ENCODE measurements at places on chromosomes 5 and 9. TPM values are rescaled to one million over a fixed set of nuclear protein-coding genes. Genes with fewer than 3 reads are reported as not detected.

The FBN2 gene
- total RNA-seq = 131 TPM

The NTRK2 gene
- 0.38 TPM for total RNA-seq

The FAM221B gene
- not detected for total RNA-seq

The NACC2 gene
- 16.7 TPM for total RNA-seq

The SCGB3A2 gene
- total RNA-seq = 1.8 TPM

The IRGM gene
- not detected for total RNA-seq

The DRD1 gene
- 0.59 TPM for total RNA-seq

The SMIM32 gene
- total RNA-seq = 0.15 TPM

The GLDC gene
- 8.9 TPM for total RNA-seq

The SH3TC2 gene
- 0.66 TPM for total RNA-seq

DNA sequence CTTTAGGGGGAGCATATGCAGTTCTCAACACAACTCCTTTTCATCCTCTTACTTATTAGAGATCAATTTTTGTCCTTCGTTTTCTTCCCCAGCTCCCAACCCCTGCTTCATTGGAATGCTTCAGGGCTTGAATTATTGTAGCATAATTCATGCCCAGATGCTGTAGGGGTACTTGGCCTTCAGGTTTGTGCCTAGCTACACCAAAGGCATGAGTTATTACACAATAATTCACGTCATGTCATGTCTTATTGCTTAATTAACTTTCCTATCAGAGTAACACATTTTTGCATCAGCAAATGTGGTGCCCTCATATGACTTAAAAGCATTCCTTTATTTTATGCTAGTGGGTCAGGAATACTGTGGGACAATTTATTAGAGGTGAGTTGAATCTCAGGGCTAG lies 507.2 kb downstream of the NFIB start:
- H3K27ac ChIP-seq = no peak overlapping the region
- H3K27me3 ChIP-seq = no peaks in the 10 kb centered on the region
- H3K36me3 ChIP-seq = no peaks in the 10 kb centered on the region
- DNase-seq = no peak
- no peak overlapping the region for H3K4me3 ChIP-seq

DNA sequence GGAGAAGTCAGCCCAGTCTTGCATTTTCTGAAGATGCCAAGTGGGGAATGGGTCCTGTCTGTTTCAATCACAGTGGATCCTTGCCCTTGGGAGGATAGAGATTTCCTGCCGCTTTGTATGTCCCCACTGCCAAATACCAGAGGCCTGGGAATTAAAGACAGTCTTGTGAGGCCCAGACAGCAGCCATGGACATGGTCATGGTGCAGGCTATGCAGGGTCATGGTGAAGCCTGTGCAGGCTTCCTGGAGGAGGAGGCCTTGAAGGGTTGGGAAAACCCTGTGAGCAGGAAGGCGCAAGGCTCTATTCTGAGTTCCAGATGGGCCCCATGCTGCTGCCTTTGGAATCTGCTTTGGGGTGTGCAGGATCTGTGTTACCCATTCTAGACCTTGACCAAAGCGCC lies 57.3 kb upstream of the PITX1 start:
- peaks cover 4% of the 10 kb centered on the region for H3K27me3 ChIP-seq
- no peak overlapping the region for H3K27ac ChIP-seq
- peaks cover 10% of the 10 kb centered on the region for H3K4me1 ChIP-seq

DNA sequence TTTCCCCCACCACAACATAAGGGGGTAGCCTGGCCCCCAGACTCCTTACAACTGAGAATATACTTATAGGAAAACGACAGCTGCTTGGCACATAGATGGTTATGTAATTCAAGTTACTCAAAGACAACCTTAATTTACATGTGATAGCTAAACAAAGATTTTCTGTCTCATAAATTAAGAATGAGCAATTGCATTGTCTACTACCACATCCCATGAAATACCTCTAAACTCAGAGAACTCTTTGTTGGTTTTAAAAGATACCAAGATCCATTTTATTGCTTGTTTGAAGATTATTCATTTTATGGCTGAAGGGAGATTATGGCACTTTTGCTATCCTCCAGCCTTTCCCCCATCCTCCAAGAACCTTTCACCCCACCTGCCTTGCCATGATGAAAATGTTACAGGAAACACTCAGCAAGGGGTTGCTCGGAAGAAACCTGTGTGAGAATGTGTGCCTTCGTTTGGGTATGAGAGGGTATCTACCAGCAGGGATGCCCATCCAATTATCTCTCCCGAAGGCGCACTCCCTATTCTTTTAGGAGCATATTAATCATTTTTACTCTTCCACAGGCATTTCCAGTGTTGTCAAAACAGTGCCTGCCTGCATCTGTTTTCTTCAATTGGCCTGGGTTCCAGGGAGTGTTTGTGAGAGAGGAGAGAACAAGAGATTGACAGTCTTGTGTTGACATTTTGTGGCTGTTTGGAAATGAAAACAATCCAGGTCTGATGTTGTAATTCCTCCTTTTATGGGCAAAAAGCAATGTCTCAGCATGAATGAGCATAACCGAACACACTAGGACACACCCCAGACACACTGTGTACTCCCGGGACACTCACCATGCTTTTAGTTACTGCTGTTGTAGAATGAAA lies 208.0 kb upstream of the ANKRD55 start:
- no peak for DNase-seq
- H3K27me3 ChIP-seq = no peaks in the 10 kb centered on the region
- no peak overlapping the region for H3K4me3 ChIP-seq
- H3K36me3 ChIP-seq = no peaks in the 10 kb centered on the region
- no peaks in the 10 kb centered on the region for H3K4me1 ChIP-seq
- H3K27ac ChIP-seq = no peak overlapping the region

GRCh38 chr9:89185980-89186379 lies 7.4 kb upstream of the SHC3 start:
- no peaks in the 10 kb centered on the region for H3K4me1 ChIP-seq
- H3K27me3 ChIP-seq = no peaks in the 10 kb centered on the region
- H3K27ac ChIP-seq = no peak overlapping the region

- DNase-seq = no peak
- H3K36me3 ChIP-seq = no peaks in the 10 kb centered on the region
- H3K4me1 ChIP-seq = no peaks in the 10 kb centered on the region
Measured at GRCh38 chr9:8904771-8905515, 1105.4 kb upstream of the DMAC1 start.

DNA sequence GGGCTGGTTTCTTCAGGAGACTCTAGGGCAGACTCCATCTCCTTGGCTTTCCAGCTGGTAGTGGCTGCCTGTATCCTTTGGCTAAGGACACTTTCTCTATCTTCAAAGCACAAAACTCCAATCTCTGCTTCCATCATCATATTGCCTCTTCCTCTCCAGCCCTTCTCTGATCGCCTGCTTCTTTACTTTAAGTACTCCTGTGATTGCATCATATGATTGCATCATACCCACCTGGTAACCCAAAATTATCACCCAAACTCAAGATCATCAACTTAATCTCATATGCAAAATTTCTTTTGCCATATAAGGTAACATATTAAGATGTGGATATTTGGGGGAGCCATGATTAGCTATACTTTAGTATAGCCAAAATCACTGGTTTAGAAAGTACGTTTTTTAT lies 1092.6 kb upstream of the CDH6 start:
- no peaks in the 10 kb centered on the region for H3K27me3 ChIP-seq
- no peak overlapping the region for H3K4me3 ChIP-seq
- no peak overlapping the region for H3K27ac ChIP-seq
- peaks cover 5% of the 10 kb centered on the region for H3K4me1 ChIP-seq

DNA sequence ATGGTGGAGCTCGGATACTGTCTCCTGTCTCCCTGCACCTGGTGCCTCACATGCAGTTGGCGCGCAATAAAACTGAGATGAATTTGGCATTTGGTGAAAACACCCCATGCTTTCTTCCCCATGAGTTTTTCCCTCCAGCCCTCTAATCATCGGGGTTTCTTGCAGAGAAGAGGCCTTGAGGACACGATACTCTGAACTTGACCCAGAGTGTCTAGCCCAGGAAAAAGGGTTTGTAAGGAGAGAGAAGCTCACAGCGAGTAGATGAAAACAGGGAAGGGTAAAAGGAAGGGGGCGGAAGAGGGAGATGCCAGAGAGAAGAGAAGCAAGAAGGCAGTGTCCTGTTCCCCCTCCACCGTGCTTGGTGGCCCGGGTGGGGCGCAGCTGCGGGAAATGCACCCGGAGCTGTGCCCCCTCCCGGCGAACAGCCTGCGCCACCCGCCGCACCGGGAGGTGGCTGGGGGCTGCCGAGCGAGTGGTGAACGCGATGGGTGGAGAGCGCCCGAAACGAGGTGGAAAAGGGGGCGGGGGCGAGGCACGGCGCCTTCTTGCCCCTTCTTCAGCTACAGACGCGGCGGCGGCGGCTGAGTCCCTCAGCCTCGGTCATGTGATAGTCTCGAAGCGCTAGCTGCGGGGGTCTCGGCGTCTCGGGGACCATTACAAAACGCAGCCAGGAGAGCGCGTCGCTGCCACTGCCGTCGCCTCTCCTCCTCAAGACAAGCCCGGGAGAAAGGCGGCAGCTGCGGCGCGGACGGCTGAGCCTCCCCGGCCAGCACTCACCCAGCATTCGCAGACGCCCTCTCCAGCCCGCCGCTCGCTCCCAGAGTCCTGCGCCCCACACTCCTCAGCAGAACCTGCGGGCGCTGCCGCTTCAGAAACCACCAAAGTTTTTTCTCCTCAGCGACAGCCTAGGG lies 1.1 kb upstream of the FOXB2 start:
- no peak overlapping the region for H3K27ac ChIP-seq
- DNase-seq = peak; percentile 86
- peaks cover 99% of the 10 kb centered on the region for H3K27me3 ChIP-seq
- peaks cover 14% of the 10 kb centered on the region for H3K4me1 ChIP-seq
- no peaks in the 10 kb centered on the region for H3K36me3 ChIP-seq
- H3K4me3 ChIP-seq = peak overlapping the region; percentile 68

- H3K27ac ChIP-seq = no peak overlapping the region
- no peak for DNase-seq
- H3K27me3 ChIP-seq = no peaks in the 10 kb centered on the region
- H3K36me3 ChIP-seq = no peaks in the 10 kb centered on the region
Measured at GRCh38 chr9:18799428-18799827, 233.6 kb downstream of the SAXO1 start.

GRCh38 chr9:131658377-131659129 lies 81.3 kb downstream of the RAPGEF1 start:
- H3K27ac ChIP-seq = no peak overlapping the region
- no peaks in the 10 kb centered on the region for H3K36me3 ChIP-seq
- H3K4me3 ChIP-seq = no peak overlapping the region
- peaks cover 3% of the 10 kb centered on the region for H3K4me1 ChIP-seq
- DNase-seq = no peak
- H3K27me3 ChIP-seq = no peaks in the 10 kb centered on the region

GRCh38 chr9:15936306-15936921 lies 383.6 kb downstream of the CCDC171 start:
- no peak for DNase-seq
- H3K27ac ChIP-seq = no peak overlapping the region
- no peak overlapping the region for H3K4me3 ChIP-seq
- H3K36me3 ChIP-seq = no peaks in the 10 kb centered on the region

DNA sequence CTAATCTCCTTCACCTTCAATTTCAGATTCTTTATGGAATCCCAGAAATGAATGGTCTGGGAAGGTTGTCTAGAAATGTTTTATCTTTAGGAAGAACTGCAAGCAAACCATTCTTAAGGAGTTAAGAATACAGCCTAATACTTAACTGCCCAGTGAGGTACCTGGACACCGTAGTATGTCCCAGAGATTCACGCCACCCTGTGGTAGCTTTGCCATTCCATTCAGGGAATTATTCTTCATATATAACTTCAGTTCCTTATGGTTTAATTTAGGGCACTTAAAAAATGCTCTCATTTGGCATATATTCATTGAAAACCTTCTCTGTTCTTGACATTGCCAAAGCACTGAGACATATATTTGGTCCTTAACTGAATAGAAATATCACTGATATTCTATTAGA lies 49.7 kb downstream of the ACTBL2 start:
- no peak overlapping the region for H3K27ac ChIP-seq
- peak; percentile 58 for DNase-seq
- no peak overlapping the region for H3K4me3 ChIP-seq
- no peaks in the 10 kb centered on the region for H3K4me1 ChIP-seq

DNA sequence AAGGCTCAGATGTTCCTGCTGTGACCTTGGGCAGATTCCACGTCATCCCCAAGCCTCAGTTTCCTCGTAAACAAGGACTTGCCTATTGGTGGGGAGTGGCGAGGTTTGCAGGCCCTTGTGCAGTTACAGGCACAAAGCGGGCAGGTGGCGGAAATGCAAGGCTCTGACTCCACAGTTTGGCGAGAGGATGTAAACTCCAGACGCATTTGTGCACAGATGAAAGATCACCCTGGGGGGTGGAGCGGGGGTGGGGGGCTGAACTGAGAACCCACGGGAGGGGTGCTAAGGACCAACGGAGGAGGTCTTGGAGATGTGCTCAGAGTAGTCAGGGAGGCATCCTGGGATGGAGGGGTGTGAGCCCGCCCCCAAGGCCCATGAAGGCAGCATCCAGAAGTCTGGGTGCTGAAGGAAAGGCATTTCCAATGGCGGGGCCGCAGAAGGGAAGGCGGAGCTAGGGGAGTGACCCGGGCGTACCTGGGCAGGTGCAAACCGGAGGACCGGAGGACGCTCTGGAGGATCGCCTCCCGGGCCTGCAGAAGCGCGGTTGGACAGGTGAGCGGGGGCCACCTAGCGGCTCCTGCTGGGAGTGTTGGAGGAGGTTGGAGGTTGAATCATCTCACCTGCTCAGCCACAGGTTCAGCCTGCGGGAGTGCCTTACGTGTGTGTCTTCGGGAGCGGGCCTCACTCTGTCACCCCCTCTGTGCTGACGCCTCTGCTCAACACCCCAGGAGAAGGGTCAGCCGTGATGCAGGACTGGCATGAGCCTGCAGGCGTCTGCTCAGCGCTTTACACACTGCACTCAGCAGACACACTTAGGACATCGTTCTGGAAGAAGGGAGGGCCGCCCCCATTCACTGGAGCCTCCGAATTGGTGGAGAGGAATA lies 1.9 kb upstream of the FIBCD1 start:
- peak; percentile 99 for DNase-seq
- peaks cover 63% of the 10 kb centered on the region for H3K27me3 ChIP-seq
- no peak overlapping the region for H3K4me3 ChIP-seq
- no peaks in the 10 kb centered on the region for H3K4me1 ChIP-seq
- H3K27ac ChIP-seq = no peak overlapping the region
- no peaks in the 10 kb centered on the region for H3K36me3 ChIP-seq

DNA sequence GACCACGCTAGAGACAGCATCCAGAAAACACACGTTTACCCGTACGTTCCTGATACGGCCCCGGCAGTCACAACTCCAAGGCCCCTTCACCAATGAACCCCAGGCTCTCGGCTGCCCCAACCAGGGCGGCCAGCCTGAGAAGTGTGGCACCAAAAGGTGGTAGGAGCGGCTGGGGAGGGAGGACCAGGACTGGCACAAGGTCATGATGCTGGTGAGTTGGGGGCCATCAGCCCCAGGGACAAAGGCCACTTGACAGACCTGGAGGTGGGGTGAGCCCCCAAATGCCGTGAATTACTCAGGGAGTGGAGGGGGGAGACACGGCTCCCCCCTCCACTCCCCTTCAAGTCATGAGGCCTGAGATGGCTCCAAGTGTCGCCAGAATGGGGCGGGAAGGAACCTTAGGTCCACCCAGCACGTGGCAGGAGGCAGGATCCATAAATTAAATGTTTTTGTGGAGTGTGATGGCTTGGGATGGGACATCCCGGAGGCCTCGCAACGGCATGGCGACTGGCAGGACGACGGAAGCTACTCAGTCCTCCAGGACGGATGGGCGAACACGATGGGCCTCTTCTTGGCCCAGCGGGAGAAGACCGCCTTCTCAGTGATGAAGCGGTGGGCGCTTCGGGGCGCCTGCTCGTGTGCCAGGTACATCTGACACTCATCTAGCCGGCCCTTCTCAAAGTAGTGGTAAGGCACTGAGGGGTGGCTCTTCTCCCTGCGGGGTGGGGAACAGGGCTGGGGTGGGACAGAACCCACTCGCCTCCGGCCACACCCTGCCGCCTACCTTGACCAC lies 8.7 kb upstream of the ST6GALNAC6 start:
- H3K27ac ChIP-seq = no peak overlapping the region
- H3K4me1 ChIP-seq = no peaks in the 10 kb centered on the region
- H3K36me3 ChIP-seq = no peaks in the 10 kb centered on the region
- H3K27me3 ChIP-seq = no peaks in the 10 kb centered on the region

Measured in endodermal cell (in vitro differentiated cells).